Activated CD4-positive, alpha-beta T cell treated with anti-CD3 and anti-CD28 coated beads for 1 hour (primary cell): ENCODE measurements at places on chromosomes 3 and 15.

DNA sequence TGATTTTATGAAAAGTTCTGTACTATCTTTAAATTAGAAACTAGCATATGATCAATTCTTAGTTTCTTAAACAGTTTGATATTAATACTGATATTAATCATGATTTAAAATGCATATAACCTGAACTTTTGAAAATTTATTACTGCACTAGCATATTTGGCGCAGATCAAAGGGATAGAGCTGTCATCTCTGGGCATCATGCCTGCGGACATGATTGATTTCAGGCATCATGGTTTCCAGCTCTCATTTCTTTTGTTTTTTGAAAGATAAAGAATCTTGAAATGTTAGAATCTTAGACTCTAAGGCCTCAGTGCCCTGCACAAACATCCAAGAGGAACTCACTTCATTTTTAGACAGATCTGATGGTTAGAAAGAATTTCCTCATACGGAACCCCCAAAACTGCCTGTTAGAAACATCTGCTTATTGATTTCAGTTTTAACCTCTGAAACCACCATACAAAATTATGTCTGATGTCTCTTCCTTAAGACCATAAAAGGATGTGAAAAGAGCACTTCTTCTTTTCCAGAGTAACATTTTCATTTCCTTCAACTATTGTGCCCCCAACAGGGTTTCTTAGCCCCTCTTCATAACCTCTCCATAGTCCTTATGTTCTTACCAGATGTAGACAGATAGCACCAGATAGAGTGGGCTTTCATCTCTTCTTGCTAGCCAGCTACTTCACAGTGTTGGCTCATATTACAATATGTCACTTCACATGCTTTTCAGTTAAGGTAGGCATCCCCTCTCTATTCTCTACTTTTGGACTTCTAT is 110.8 kb downstream of the BBX start:
- DNase-seq, result no peak

GRCh38 chr3:189688262-189688661 is 57.1 kb downstream of the TP63 start:
- no peak for DNase-seq

DNA sequence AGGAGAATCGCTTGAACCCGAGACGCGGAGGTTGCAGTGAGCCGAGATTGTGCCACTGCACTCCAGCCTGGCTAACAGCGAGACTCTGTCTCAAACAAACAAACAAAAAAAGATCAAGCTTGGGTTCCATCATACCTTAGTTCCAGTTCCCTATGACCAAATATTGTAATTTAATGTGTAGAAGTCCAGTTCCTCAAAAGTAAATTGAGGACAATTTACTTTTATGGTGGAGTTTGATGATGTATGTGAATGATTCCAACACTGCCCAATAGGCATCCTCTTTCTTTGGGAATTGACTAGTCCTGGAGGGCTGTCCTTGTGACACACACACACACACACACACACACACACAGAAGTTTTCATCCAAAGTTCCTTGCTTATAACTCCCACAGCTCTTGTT is 2.8 kb upstream of the PKM start:
- DNase-seq, result no peak

DNA sequence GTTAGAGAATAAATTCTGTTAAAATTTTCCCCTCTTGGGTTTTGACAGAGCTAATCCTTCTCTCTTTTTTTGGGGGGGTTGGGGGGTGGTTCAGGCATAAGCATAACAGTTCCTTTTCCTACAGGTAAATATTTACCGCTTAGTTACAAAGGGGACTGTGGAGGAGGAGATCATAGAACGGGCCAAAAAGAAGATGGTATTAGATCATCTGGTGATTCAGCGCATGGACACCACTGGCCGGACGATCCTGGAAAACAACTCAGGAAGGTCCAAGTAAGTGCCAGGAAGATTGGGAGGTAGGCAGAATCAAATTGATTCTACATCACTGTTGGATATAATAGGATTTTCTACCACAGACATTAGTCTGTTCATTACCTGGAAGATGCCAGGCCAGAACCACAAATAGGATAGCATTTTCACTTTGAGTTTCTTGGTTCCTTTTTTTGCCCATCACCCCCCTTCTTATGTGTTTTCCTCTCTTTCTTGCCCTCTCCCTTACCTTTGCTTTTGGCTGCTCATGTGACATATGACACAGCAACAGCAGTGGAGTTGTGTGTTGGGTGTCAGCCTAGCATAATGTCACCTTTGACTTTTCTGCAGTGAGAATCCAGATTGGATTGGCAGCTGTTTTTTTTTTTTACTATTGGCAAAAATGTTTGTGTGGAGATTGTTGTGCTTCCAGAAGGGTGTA is 79.0 kb downstream of the CHD2 start:
- no peak for DNase-seq

DNA sequence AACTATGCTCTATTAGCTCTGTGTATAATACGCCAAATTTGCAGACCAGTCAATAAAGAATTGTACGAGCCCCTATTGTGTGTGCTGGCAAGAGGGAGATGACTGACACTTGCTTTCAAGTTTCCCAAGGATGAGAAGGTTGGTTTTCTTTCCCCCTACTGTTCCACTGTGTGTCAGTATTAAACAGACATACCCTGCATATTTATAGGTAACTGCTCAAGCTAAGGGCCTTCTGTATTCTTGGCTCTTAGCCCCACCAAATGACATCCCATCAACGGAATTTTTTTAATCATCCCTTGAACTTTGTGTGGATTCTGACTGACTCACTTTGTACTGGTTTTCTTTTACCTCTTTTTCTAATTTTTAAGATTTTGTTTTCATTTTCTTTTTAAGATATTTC is 60.6 kb upstream of the GYG1 start:
- DNase-seq, result no peak

- no peak for DNase-seq
Observed at GRCh38 chr3:170656284-170656683, 70.4 kb upstream of the SLC7A14 start.

- no peak for DNase-seq
Observed at GRCh38 chr15:74408385-74408784, 25.4 kb downstream of the SEMA7A start.

- no peak for DNase-seq
Observed at GRCh38 chr3:108338901-108339545, 42.7 kb downstream of the HHLA2 start.

DNA sequence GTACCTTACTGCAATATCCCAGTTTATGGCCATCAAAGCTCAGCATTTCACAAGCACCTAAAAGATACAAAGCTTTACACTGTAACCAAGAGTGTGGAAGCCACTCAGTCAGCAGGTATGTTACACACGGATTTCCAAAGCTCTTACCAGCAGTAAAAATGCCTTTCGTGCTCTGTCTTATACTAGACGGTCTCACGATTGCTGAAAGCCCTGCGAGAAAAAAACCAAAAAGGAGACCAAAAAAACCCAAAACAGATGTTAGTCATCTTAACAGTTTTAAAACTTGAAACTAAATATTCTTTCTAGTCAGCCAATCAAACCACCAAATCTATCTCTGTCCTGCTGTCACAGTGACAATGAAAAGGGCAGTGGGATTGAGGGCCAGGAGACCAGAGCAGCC is 39.0 kb downstream of the TAMM41 start:
- DNase-seq, result no peak

DNA sequence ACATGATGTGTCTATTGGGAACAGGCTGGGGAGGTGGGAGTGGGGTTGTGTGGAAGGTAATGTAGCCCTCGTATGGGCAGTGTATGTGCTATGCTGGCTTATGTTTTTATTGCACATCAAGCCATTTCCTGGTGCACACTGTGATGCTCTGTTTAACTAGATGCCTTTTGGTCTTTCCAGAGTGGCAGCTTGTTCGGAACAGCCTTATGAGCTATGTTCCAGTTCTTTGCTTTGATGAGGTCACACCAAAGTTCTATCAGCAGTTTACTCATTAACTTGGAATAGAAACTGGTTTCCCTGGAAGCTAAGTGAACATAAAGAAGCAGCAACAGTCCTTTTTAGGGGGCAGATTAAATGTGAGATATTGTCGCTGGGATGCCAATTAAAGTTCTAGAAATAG is 133.9 kb downstream of the DIPK2A start:
- DNase-seq, result no peak
